ENCODE measurements at places on chromosomes 13 and 19.

- no peak for DNase-seq
Observed at GRCh38 chr13:42808341-42808940, 27.1 kb downstream of the FAM216B start.

DNA sequence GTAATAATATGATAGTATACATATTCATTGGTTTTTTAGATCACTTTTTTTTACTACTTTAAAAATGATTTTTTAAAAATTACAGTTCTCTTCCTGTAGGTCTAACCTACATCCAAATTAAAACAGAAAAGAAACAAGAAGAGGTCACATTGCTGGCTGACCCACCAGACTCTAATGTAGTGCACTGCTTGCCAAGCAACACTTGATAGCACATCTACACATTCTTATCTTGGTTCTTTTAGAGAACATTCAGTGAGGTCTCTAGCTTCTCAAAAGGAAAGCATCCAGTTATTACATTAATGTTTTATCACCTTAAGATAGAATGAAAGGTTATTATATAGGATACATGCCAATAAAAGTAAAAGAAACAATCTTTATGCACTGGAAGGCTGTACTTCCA, 35.6 kb downstream of the NDFIP2 start:
- DNase-seq, result no peak

- DNase-seq, result no peak
Observed at GRCh38 chr13:78657699-78658629, 991 bp downstream of the OBI1 start.

DNA sequence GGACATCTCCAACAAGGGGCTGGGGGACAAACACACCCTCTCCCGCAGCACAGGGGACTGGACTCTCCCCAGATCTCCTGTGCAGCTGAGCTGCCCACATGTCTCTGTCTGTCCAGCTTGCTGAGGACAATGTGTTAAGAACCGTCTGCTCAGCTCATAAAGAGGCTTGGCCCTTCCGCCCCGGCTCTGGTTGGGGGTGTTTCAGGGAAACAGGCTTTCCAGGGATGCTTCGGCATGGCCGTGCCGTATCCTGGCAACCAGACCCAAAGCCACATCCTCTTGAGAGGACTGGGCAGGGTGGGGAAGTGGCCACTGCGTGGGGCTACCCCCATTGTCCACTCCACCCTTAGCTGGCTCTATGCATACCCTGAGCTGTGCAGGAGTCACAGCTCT, 41.1 kb upstream of the CHST8 start:
- DNase-seq, result no peak

DNA sequence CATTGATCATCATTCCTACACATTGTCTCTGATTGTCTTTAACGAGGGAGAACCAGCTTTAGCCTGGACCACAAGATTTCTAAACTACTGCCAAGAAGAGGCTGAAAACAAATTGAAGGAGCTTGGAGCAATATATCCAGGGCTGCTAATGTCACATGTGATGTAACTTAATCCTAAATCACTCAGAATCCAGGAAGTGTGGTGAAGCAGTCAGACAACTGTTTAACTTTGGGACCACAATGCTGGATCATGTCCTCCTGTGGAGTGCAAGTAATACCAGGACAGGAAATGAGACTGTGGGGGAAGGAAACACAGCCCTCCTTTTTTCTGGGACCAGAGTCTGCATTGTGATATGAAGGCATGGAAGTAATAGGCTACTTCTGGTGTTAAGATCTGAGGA, 430.2 kb downstream of the KCTD12 start:
- no peak for DNase-seq

DNA sequence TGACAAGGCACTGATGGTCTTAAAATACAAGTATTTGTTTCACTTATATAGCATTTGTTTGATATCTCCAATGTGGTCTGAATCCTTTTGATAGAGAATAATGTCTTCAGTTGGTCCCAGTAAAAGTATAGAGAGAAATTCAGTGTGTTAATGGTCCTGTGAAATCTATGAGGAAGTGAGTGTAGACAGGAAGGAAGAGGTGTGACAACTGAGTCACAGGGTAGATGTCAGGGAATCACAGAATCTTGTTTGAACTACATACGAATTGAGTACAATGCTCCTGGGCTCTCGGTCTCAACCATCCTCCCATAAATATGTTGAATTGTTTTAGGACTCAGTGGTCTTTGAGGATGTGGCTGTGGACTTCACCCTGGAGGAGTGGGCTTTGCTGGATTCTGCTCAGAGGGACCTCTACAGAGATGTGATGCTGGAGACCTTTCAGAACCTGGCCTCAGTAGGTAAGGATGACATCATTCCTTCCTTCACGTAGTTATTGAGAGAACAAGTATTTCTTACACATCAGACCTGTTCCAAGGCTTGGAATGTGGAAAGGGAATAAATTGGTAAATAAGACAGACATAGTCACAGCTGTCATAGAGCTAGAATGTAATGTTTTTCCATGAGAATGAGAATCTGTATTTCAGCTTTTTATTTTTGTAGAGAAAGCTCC, 9.1 kb downstream of the ZNF555 start:
- DNase-seq, result no peak

DNA sequence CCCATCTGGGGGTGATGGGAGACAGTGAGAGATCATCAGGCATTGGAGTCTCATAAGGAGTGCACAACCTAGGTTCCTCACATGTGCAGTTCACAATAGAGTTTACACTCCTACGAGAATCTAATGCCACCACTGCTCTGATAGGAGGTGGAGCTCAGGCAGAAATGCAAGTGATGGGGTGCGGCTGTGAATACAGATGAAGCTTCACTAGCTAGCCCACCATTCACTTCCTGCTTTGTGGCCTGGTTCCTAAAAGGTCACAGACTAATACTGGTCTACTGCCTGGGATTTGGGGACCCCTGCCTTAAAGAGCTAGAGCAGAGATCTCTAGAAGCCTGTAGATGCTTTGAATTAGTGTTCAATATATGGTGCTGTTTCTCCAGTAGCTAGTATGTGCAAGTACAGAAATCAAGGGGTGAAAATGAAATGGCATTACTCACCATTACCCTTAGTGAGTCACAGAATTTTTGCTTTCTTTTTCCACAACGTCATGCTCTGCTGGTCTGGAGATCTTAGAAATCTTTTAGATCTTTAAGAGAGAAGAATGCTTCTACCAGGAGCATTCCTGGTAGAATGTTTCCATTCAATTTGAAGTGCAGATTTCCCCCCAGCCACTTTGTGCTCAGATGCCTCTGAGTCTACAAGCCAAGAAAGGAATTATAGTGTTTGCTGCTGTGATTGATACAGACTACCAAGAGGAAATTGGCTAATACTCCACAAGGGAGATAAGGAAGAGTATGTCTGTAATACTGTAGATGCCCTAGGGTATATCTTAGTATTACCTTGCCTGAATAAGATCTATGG, 2301.2 kb downstream of the PCDH9 start:
- peak; percentile 8 for DNase-seq

DNA sequence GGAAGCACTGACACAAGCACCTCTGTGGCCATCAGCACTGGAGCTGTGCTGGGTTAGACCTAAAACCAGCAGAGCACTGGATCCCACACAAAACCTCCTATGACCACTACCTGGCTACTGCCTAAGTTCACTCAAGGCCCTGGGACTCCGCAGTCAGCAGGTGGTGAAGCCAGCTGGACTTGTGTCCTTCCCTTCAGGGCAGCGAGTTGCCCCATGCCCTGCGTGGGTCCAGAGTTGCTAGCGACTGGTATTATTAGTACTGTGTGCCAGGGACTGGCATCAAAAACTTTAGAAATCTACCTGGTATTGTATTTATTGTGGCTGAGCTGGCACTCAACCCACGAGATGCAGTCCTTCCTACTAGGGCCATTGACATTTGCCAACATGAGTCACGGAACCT, 6.0 kb downstream of the OR10H4 start:
- DNase-seq, result no peak

Data from AG09309 (cell line).